ENCODE measurements at places on chromosomes 3 and 15.

DNA sequence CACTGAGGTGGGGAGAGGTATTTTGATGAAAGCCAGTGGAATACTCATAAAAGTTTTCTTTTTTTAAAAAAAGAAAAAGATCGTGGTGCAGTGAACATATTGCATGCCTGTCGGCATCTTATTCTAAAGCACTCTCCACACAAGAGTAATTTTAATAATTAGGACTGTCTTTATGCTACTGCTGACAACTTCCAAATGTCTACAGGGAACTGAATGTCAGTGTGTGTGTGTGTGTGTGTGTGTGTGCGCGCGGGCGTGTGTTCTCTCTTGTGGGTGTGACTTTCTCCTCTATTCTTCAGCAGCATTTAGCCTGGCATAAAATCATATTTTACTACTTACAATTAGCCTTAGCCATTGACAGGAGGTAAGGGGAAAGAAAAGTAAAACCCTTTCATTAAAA lies 268.5 kb downstream of the C3orf38 start:
- no peak for DNase-seq

DNA sequence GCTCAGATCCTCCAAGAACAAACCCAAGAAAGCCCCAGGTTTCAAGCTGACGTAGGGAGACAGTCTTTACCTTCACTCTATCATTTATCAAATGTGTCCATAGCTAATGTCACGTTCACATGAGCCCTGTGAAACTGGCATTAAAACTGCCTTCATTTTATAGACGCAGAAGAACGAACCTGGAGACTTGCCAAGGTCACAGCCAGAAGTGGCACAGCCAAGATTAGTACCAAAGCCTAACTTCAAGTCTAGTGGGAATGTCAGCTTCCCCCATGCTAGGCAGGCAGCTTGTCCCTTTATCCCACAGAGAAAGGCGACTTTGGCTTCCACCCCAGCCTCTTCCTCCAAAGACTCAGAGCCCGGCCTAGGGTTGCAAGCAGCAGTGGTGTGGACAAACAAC lies 517.2 kb downstream of the SHQ1 start:
- no peak for DNase-seq

- DNase-seq: no peak
Measured at GRCh38 chr3:41239587-41239986, 40.3 kb downstream of the CTNNB1 start.

GRCh38 chr3:55802816-55803215 lies 315.7 kb upstream of the WNT5A start:
- no peak for DNase-seq

DNA sequence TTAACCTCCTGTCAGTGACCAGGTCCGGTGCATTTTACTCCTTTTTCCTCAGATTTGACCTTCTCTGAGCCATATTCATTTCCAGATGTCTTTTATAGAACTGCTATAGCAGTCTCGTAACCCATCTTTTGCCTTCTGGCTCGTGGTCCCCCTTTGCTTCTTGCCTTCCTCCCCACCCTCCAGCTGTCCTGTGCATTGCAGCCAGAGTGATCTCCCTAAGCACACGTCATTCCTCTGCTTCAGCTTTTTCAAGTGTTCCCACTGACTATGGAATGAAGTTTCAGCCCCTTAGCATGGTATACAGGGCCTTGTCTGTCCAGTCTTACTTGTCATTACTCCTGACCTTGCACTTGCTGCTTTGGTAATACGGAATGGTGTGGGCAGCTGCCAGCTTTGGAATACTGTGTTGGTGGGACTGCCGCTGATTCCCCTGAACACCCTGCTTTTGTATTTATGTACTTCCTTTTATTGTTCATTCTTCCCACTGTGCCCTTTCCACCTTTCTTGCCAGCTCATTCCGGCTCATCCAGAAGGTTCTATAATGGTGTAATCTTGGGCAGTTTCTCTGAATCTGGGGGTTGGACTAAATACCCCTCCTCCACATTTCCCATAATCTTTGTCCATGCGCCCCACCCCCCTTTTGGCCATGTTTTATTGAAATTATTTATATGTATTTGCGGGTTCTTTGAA lies 38.9 kb downstream of the SLC25A26 start:
- no peak for DNase-seq

DNA sequence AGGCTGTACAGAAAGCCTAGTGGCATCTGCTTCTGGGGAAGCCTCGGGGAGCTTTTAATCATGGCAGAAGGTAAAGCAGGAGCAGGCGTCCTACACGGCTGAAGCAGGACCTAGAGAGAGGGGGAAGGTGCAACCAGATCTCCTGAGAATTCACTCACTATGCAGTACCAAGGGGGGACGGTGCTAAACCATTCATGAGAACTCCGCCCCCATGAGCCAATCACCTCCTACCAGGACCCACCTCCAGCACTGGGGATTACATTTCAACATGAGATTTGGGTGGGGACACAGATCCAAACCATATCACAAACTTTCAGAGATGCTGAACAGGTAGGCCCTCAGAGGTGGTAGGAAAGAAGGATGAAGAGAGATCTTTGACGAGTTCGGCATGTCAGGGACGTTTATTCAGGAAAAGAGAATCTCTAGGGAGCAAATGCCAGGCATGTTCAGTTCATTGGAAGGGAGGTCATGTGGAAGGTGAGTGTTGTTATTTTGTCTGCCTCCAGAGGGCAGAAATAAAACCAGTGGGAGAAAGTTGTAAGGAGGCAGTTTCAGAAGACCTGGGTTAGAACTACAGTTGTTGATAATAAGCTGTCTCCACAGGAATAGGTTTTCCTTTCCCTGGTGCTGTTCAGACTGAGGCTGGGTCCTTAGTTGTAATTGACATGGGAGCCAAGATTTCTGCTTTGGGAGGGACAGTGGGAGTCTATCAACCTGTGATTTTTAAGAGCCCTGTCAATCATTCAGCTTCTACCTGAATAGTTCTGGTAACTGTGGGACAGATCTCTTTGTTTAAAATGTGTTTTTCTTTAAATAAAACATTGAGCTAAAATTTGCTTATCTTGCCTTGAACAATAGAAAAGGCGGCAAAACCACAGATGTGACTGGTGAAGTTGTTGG lies 4.3 kb upstream of the FNDC3B start:
- no peak for DNase-seq

GRCh38 chr15:78987556-78988360 lies 42.9 kb upstream of the CTSH start:
- DNase-seq: no peak

GRCh38 chr15:37289109-37289765 lies 188.9 kb upstream of the MEIS2 start:
- DNase-seq: no peak

DNA sequence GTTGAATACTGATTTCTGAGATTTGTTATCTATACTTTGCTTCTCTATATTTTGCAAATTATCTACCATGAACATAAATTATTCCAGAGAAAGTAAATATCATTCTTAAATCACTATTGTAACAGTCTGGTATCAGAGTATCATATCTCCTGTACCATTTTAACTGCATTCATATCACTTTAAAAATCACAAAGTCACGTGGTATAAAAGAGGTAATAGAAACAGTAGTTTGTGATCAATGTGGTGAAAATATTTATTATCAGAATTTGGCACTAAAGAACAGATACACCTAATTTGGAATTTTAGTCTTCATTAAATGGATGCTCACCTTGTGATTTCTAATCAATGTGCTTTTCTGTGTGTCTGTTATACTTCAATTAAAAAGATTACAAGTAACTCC lies 47.8 kb downstream of the P3H2 start:
- no peak for DNase-seq

DNA sequence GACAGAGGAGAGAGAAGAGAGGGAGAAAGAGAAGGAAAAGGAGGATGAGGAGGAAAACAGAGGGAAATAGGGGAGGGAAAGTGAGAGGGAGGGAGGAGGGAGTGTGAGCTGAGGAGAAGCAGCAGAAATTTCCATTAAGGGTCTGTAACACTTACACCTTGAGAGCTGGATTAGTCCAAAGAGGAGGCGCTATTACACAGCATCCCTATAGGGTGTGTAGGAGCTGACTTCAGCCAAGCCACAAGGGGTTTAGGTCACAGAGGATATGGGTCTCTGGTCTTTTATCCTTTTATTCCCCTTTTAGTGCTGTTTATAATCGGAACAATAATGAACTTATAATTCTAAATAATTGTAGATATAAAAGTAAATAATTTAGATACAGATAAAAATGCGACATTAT lies 230.4 kb downstream of the GABRG3 start:
- no peak for DNase-seq

- no peak for DNase-seq
Measured at GRCh38 chr15:53918180-53919079, 59.8 kb upstream of the UNC13C start.

GRCh38 chr3:88000853-88001252 lies 58.0 kb downstream of the CGGBP1 start:
- DNase-seq: no peak

Data from activated gamma-delta T cell treated with Interleukin-2 at 50 U/mL for 16 hours (primary cell).